ENCODE measurements at places on chromosomes 1 and 21. TPM values are rescaled to one million over a fixed set of nuclear protein-coding genes. Genes with fewer than 3 reads are reported as not detected.
A peak's percentile ranks its signal among the peaks of the same experiment; 100 is the strongest.

- no peak for DNase-seq
Observed at GRCh38 chr1:18635891-18636595, 5.4 kb downstream of the PAX7 start.

The MARK1 gene
- 1.3 TPM for total RNA-seq

DNA sequence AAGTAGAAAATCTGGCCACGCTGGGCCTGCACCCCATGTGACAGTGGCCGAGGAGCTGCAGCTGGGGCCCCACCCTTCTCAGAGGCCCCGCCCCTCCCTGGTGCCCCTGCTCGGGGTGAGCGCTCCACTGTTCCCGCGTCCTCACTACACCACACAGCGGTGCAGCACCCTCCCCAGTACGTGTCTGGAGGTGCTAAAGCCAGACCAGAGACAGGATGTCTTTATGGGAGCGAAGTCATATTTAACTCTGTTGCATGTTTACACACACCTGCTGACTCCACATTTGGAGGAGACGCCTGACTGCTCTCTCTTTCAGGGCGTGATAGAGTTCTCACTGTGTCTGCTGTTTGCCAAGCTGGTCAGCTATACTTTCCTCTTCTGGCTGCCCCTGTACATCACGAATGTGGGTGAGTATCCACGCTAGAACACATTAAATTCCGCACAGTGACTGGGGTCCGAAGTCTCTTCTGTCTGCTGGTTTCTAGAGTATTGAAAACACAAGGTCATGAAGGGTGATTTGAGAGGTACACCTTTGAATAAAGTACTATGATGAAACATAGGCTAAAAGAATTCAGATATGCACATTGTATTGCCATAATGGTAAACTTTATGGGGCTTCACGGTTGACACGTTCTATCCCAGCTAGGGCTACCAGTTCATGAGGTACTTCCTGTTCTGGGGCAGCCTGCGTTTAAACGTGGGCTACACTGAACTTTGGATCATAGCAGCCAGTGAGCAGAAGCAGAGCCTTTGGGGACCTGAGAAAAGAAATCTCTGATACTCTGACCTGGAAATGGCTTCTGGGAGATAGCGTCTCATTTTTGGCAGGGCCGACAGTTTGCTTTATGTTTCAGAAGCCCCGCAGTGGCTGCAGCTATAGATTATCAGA is 48.4 kb downstream of the SLC37A1 start:
- DNase-seq: no peak

DNA sequence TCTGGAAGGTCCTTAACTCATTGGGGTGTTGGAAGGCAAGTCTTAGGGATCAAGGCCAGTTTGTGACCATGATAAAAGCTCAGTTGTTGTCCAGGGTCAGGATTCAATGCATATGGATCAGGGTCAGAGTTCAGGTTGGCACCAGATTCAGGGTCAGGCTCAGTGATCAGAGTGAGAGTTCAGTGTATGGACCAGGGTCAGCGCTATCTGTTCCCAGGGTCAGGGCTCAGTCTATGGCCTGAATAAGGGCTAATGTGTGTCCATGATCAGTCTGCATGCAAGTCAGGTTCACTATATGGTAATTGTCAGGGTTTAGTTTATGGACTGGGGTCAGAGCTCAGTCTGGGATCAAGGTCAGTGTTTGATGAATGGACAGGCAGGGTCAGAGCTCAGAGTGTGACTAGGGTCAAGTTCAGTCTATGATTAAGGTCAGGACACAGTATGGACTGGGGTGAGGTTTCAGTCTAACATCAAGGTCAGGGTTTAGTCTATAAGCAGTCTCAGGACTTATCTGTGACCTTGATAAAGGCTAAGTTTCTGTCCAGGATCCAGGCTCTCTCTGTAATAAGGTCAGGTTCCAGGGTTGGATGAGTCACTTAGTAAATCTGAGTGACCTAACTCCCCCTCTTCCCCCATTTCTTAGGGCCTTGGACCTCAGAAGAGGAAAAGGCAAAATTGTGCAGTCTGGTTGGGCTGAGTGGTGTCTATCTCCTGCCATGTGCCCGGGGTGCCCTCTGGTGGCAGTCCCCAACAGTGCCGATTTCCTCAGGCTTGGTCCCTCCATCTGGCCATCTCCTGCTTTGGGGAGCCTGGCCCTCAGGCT is 23.8 kb downstream of the KNCN start:
- DNase-seq: peak; percentile 87

The MAN1C1 gene
- not detected for total RNA-seq

DNA sequence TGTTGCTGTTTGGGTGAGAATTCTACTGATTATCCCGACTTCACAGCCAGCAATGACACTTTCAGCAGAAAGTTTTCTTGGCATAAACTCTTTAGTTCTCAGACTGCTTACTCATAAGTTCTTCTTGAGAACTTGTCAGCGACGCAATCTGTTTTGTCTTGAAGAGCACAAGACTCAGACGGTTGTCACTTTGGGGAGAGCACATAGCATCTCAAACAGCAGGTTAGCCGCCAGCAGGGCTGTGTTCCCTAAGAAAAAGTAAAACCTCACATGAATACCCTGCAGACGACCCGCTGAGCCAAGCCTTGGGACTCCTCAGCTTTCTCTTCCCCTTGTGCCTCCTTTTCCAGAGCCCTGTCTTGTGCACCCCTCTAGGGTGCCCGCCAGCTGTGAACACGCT is 11.4 kb downstream of the AGMAT start:
- DNase-seq: no peak

DNA sequence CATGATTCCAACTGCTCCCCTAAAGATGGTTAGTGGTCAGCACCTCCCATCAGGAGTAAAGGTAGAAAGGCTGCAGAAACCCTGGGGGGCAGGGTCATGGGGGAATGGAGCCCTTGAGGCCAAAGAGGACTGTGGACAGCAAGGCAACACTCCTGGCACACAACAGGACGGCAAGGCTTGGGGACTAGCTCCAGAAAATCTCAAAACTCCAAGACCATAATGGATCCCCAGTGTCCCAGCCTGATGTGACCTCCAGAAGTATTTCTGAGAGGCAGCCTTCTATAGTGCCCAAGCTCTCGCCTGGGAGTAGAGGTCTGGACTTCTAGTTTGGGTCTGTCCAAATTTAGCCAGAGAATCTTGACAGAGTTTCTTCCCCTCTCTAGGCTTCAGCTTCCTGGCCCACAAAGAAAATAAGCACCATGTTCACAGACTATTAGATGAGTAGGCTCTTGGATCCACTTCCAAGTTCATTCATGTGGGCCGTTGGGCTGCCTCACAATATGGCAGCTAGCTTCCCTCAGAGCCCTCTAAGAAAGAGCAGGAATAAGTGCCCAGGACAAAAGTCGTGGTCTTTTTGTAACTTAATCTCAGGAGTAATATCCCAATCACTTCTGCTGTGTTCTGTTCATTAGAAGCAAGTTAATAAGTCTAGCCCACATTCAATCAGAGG is 6.9 kb downstream of the CD2 start:
- no peak for DNase-seq

The ETV3L gene
- total RNA-seq: not detected

- DNase-seq: peak; percentile 88
Observed at GRCh38 chr1:87335175-87335884, 6.7 kb downstream of the LMO4 start.

The HSD3B2 gene
- total RNA-seq: not detected

DNA sequence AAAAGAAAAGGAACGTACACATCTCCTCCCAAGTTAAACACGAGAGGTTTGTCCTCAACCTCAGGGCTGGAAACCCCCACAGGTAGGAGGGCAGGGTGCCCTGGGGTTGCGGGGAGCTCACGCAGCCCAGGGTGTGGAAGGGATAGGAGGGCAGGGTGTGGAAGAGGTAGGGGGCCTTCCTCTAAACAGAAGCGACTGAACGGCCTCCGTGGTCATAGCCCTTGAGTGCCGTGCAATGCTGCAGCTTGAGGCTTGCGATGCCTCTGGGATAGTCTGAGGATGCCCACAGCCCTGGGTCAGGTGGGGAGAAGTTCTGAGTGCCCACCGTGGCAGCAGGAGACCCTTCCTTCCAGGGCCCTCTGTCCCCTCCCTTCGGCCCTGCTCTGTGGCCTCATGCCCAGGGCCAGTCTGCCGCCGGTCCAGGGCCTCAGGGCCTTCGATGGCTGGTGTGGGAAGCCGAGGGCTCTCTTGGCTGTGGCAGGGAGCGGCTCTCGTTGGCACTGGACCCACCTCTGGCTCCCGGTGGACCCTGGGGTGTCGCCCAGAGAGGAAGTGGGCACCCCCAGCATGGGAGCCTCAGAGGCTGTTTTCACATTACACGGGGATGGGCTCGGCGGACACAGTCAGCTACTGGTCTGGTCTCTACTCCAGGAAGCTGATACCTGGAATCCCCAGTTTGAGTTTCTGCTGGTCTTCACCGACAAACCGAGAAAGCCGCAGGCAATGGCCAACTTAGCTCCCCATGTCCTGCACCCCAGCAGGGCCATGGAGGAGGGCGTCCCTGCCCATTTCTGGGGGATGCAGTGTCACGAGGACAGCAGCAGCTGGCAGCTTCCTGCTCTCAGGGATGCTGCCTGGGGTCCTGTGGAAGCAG is 6.4 kb upstream of the CDK11B start:
- DNase-seq: no peak

- no peak for DNase-seq
Observed at GRCh38 chr1:235105051-235106043, 23.3 kb downstream of the TOMM20 start.

- no peak for DNase-seq
Observed at GRCh38 chr1:94296018-94296417, 58.6 kb upstream of the ARHGAP29 start.

Measured in Karpas-422 (cell line).